Fibroblast of skin of right quadriceps (primary cell): ENCODE measurements at places on chromosomes 5 and 9.

GRCh38 chr5:40991168-40991980 is 79.8 kb downstream of the MROH2B start:
- DNase-seq: no peak

DNA sequence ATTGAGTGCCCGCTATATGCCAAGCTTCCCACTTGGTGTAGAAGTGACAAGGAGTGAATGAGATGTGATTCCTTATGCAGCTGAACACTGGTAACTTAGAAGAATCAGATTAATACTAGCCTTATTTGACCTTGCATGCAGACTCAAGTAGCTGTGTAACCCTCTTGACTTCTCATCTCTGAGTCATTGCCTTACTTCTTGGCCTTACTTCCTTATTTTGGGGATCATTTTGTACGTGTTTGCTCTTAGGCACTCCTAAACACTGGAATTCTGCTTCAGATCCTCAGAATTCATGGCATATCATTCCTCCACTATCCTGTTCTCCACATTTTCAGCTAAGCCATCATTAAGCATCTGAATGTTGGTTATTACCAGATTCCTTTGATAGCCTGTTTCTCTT is 948.9 kb upstream of the ARRDC3 start:
- peak; percentile 20 for DNase-seq

- no peak for DNase-seq
Observed at GRCh38 chr9:126513159-126514036, 100.3 kb upstream of the LMX1B start.

GRCh38 chr9:110007477-110008270 is 200.3 kb downstream of the C9orf152 start:
- no peak for DNase-seq

- DNase-seq: peak; percentile 23
Observed at GRCh38 chr9:35842020-35842745, 13.2 kb downstream of the TMEM8B start.

GRCh38 chr5:40973364-40974004 is 64.2 kb downstream of the C7 start:
- DNase-seq: no peak

- peak; percentile 20 for DNase-seq
Observed at GRCh38 chr5:111364992-111365391, 140.8 kb downstream of the CAMK4 start.

- no peak for DNase-seq
Observed at GRCh38 chr5:149831492-149831891, 101.4 kb downstream of the PPARGC1B start.

- DNase-seq: no peak
Observed at GRCh38 chr5:112614285-112614684, 123.4 kb upstream of the APC start.

DNA sequence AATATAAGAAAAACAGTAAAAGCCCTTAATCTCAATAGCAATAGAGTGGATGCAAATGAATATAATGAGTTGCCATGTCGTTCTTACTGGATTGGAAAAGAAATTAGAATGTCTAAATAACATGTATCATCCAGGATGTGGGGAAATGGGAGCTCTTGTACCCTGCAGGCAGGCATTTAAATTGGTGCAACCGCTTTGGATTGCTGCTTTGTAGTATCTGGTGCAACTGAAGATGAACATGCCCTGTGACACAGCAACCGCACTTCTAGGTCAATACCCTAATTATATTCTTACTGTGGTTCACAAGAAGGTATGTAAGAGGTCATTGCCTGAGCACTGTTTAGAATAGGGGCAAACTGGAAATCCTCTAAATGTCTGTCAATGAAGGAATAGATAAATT is 18.9 kb downstream of the MRPS30 start:
- no peak for DNase-seq

- no peak for DNase-seq
Observed at GRCh38 chr5:124328201-124328600, 418.2 kb downstream of the ZNF608 start.

- peak; percentile 26 for DNase-seq
Observed at GRCh38 chr9:34500623-34501267, 22.0 kb downstream of the ENHO start.

- DNase-seq: peak; percentile 95
Observed at GRCh38 chr5:103505581-103506305, 56.8 kb downstream of the NUDT12 start.

- DNase-seq: no peak
Observed at GRCh38 chr5:100904259-100904861, 1.3 kb upstream of the ST8SIA4 start.

- no peak for DNase-seq
Observed at GRCh38 chr9:133876836-133877235, 115.3 kb downstream of the VAV2 start.

GRCh38 chr5:38420691-38421390 is 135.6 kb downstream of the LIFR start:
- DNase-seq: peak; percentile 85

- peak; percentile 48 for DNase-seq
Observed at GRCh38 chr5:31407921-31408693, 123.8 kb downstream of the DROSHA start.

GRCh38 chr9:72305102-72305546 is 59.9 kb downstream of the ZFAND5 start:
- DNase-seq: peak; percentile 67

GRCh38 chr9:15576350-15577050 is 23.7 kb downstream of the CCDC171 start:
- no peak for DNase-seq

GRCh38 chr9:137905740-137906139 is 28.2 kb downstream of the CACNA1B start:
- DNase-seq: no peak

DNA sequence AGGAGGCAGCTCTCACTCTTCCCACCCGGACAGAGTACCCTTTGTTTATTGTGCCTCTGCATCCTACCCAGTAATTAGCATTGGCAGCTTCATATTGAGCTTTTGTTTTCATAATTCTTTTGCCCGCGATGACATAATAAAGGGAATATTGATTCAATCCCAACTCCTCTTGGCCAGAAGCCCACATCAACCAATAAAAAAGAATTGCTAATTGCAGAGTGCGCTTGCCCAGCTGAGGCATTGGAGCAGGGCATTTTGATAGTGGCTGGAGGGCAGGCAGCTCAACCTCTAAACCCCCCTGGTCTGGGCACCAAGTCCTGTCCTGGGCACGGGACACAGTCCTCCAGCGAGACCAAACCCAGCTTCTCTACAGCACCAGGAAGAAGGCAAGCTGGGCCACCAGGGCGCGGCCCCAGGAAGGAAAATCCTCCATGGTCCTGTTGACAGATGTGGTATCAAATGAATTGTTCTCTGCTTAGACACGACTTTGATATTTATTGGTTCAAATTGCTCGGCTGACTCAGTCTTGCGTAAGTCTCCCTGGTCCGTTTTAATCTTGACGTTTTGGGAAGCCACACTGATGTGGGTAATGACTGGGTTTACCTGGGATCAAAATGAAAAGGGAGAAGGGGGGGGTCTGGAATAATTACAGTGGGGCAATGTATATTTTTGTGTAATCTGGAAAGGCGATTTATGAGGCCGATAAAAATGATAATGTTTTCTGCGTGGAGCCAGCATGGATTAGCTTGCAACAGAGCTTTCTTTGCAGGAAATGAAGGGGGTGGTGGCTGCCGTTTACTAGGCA is 220.7 kb upstream of the MSX2 start:
- DNase-seq: peak; percentile 84

GRCh38 chr9:94800424-94801117 is 74.1 kb downstream of the AOPEP start:
- no peak for DNase-seq

- DNase-seq: no peak
Observed at GRCh38 chr5:151724360-151724759, 34.1 kb downstream of the ATOX1 start.

DNA sequence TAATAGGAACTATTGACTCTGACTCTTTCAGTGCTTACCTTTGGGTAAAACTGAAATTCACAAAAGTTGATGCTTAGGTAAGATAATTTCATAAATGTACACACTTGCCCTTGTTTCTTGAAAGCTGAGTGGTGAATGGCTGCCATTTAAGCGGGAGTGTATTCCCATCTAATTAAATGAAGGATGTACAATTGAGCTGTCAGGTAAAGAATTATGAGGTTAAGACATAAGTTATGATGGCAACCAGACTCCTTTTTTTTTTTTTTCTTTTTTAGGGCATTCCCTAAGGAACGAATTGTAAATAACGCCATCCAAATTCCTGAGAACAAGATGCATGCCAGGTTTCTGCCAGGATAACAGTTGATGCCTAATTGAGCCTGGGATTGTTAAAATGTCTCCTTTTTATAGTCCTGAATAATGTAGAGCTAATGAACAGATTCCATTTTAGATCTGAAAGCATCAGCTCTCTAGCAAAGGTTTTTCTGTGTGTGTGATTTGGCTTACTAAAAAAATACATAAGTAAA is 199.7 kb downstream of the ISL1 start:
- no peak for DNase-seq

DNA sequence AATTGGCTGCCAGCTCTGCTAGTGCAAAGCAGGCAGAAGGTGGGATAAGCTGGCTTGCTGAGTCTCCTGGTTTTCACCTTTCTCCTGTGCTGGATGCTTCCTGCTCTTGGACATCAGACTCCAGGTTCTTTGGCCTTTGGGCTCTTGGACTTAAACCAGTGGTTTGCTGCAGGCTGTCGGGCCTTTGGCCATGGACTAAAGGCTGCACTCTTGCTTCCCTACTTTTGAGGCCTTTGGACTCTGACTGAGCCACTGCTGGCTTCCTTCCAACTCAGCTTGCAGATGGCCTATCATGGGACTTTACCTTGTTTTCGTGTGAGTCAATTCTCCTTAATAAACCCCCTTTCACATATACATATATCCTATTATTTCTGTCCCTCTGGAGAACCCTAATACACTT is 1293.9 kb upstream of the CDH6 start:
- DNase-seq: no peak

DNA sequence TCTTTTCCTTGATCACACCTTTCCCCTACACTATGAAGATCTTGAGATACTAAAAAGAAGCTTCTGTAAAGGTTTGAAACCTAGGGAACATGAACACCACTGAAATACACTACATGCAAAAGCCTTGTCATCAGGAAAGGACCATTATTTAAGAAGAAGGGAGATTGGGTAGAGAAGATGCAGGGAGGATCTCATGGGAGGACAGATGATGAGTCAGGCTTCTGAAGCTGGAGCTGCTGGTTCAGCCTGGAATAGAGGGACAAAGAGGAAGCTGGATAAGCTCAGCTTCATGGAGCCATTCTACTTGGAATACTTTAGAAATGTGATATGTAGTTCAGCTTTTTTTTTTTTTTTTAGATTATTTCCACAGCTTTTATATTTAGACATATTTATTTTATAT is 169.8 kb downstream of the MAN2A1 start:
- peak; percentile 19 for DNase-seq

GRCh38 chr5:1246711-1247431 is 21.7 kb downstream of the SLC6A18 start:
- DNase-seq: peak; percentile 14

DNA sequence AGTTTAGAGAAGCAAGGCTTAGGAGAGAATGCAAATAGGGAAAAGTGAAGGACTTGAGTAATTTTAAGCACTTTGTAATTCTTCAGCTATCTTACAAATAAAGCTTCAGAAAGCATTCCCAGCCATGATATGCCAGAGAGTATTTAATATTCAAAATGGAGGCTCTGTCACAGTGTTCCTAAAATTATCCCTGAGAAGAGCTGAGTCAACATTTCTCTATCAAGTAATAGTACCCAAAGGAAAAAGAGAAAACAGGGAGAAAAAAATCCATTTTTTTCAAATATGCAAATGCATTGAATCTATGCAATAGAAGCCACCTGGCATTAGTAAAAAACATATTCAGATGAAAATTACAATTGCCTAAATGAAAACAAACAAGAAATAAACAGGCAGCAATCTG is 392.6 kb upstream of the FAM174A start:
- DNase-seq: no peak

DNA sequence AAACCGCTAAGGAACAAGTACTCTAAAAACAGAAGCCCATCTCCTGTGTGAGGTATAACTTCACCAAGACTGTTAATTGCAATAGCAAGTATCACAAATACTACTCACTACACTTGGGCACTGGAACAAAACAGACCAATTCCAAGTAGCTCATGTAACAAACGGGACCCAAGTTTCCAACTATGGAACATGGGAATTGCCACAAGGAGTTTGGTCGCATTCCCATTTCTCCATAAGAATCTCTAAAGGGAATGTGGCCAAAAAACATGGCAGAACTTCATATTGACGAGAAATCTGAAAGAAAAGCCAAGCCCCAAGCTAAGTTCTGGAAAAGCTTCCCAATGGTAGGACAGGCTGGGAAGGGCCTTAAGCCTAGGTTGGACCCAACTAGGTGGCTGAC is 162.5 kb downstream of the MAPKAP1 start:
- no peak for DNase-seq

GRCh38 chr5:114782869-114783268 is 386.8 kb downstream of the TRIM36 start:
- DNase-seq: no peak

GRCh38 chr5:102277144-102277543 is 18.9 kb downstream of the SLCO4C1 start:
- no peak for DNase-seq
